ENCODE measurements at places on chromosomes 7 and 10.
A peak's percentile ranks its signal among the peaks of the same experiment; 100 is the strongest.

GRCh38 chr10:1451941-1452340 is 285.4 kb downstream of the ADARB2 start:
- DNase-seq: no peak

- DNase-seq: no peak
Measured at GRCh38 chr7:1457059-1457948, 2.0 kb downstream of the MICALL2 start.

DNA sequence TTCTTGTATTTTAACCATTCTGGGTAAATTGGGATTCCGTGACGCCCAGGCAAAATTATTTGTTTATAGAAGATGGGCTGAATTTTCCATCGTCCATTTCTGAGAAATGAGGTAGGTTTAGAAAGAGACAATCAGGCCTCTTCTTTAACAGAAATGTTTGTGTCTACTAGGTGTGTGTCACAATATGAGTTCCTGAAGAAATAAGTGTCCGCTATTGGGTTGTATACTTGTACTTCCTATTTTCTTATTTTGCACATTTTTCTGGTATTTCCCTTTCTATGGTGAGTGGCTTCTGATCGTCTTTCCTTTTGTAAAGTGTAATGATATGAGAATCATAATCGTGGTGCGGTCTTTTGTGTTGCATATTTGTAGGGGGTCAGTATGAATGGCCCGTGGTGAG is 83.9 kb downstream of the TCF7L2 start:
- DNase-seq: no peak

- DNase-seq: no peak
Measured at GRCh38 chr10:108362961-108363360, 1198.5 kb upstream of the SORCS1 start.

DNA sequence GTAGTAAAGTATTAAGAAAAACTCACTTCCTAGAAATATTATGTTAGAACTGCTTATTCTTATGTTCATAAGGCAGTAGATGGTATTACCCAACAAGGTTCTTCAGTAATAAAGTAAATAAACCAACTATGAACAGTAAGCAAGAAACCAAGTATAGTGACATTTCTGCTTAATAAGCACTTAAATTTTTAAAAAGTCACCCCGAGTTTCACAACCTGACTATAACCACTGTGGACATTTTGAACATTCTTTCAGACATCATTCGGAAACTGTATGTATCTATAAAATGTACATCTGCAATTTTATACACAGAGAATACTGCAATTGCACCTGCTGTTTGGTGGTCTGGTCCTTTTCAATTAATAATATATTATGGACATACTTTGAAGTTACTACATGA is 1073.6 kb downstream of the XPNPEP1 start:
- DNase-seq: no peak

DNA sequence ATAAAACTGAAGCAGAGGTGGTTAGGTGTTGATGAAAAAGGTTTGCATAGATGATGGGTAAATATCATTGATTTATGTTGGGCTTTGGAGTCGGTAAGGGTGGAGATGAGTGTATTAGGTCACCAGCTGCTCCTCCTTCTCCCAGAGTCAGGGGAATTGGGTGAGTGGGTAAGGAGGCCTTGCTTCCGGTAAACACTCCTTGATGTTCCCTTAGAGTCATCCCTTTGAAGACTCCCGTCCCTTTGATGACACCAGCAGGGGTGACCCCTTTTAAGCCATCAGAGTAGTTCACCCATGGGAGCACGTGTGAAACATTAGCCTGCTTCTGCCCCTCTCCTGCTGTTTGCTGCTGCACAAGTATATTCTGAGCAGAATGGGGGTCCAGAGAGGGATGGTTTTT is 92.2 kb upstream of the DKK1 start:
- peak; percentile 36 for DNase-seq

- no peak for DNase-seq
Measured at GRCh38 chr10:50490241-50490640, 133.5 kb downstream of the SGMS1 start.

- DNase-seq: no peak
Measured at GRCh38 chr7:41567031-41567730, 135.7 kb downstream of the INHBA start.

DNA sequence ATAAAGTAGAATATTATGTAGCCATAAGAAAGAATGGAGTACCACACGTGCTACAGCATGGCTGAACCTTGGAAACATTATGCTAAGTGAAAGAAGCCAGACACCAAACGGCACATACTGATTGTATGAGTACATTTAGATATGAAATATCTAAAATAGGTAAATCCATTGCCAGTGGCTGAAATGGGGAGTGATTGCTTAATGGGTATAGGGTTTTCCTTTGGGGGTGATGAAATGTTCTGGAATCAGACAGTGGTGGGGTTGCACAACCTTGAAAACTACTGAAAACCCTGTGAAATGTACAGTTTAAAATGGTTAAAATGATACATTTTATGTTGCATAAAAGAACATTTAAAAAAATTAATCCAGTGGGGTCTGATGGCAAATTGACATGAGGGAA is 667.9 kb downstream of the AUTS2 start:
- no peak for DNase-seq

- DNase-seq: no peak
Measured at GRCh38 chr7:137885678-137886077, 38.9 kb upstream of the DGKI start.

- no peak for DNase-seq
Measured at GRCh38 chr7:89988074-89988473, 166.2 kb upstream of the STEAP1 start.

- no peak for DNase-seq
Measured at GRCh38 chr10:33556103-33556502, 221.6 kb upstream of the NRP1 start.

DNA sequence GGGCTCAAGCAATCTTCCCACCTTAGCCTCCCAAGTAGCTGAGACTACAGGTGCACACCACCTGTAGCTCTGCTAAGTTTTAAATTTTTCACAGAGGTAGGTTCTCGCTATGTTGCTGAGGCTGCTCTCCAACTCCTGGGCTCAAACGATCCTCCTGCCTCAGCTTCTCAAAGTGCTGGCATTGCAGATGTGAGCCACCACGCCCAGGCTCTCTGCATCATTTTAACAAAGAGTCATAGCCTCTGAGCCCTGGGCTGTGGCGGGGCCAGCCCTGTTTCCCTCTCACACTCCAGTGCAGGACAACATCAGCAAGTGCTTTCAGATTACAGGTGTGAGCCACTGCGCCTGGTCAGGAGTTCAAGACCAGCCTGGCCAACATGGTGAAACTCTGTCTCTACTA is 102.5 kb downstream of the COL26A1 start:
- DNase-seq: no peak

- no peak for DNase-seq
Measured at GRCh38 chr10:60467202-60467546, 77.5 kb upstream of the ANK3 start.

DNA sequence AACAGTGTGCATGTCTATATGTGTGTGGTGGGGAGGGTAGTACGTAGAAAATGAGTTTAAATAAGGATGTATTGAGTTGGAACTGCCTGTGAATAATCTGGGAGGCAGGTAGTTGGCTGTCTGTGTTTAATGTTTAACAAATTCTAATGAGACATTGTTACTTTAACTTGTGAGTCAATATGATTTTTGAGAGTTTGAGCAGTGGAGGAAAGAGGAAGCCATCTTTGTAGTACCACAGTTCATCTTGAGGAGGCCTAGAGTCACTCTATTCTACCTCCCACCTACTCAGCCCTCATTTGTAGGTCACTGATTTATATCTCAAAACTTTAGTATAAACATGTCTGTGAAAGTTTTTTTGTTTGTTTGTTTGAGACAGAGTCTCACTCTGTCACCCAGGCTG is 129.9 kb upstream of the ITGB1 start:
- no peak for DNase-seq

GRCh38 chr7:26510231-26510957 is 218.7 kb downstream of the SNX10 start:
- no peak for DNase-seq

GRCh38 chr7:1967512-1968396 is 265.0 kb downstream of the MAD1L1 start:
- DNase-seq: no peak

DNA sequence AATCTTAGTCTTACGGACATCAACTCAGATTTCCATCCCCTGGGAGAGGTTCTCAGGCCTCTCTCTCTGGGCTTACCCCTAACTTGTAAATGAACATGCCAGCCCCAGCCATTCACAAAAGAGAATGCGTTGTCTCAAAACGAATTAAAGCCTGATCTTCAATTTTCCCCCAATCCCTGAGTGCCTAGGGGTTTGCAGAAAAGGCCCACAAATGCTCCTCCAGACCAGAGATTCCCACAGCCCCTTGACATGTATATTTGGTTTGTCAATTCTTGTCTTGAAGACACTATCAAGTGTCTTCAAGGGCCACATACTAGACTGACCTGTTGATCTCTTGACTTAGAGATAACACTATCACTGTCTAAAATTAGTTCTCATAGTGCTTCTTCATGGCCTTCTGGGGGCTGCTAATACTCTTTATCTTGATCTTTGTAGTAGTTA is 11.9 kb upstream of the HOXA13 start:
- no peak for DNase-seq

DNA sequence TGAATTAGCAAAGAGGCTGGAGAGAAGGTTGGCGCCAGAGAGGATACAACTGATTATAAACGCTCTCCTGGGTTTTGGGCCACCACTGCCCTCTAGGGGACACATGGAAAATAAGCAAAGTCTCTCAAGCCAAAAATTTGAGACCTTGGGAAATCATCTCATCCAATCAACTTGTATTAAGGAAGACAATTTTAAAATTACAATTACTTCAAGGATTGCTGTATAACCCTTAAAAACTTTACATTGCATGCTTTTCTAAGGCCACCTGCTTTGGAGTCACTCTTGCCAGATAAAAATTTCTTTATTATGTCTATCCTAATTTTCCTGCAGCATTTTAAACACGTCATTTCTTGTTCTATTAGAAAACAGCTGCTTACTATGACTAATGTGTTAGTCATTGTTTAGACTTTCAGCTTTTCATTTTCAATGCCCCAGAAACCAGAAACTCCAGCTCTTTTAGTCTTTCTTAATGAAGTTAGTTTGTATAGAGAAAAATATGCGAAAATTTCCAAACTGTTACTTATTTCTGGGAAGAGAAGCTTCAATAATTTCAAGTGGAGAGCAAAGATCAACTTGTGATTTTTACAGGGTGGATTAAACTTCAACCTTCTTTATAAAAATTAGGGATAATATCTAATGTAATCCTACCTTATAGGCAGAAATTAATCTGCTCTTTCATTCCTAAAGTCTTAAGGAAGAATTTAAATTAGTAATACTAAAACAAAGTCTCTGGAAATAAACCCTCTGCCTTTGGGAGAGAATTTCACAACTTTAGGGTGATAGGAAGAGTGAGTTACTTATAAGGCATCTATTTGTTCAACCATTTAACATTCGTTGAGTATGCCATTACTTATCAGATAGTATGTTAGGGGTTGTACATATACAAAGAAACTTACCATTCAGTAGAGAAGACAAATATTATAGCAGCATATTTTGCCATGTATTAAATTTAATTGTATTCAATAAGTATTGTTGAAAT is 20.6 kb upstream of the RHOBTB1 start:
- peak; percentile 75 for DNase-seq

DNA sequence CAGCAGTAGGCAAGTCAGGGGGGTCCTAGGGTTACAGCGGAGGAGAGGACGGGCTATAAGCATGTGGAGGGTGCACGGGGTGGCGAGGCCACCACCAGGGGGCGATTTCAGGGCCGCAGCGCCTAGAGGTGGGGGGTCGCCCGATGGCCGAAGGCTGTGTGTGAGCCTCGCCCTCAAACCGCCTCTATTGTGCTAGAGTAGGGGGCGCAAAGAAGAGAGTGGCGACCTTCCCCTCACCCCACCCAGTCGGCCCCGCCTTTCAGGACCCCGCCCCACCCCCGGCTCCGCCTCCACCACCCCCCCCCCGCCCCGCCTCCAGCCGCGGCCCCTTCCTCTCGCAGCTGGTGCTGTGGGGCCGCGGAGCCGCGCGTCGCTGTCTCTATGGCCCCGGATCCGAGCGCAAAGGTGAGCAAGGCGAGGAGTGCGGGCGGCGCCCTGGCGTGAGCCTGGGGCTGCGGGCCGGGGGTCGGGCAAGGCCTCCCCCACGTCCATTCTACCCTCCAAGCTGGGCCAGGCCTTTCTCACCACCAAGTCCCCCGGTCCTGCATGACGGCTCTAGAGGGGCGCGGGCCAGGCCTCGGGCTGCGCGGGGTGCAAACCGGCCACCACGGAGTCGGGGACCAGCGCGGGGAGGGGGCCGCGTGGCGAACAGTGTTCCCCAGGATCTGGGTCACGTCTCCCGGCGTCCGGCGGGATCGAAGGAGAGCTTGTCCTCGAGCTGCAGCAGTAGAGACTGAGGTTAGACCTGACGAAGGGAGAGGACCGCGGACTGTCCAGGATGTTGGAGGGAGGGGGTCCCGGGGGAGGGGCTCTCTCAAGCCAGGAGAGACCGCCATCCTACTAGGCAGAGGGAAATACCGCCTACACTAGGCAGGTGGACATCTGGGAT is at the start of gene SEMA4G:
Gene SEMA4G, plus strand, starts transcription at position 318 of the 889 bp plus-strand sequence. CDS start 3,409 bp downstream, outside the sequence.
- DNase-seq: peak; percentile 73

DNA sequence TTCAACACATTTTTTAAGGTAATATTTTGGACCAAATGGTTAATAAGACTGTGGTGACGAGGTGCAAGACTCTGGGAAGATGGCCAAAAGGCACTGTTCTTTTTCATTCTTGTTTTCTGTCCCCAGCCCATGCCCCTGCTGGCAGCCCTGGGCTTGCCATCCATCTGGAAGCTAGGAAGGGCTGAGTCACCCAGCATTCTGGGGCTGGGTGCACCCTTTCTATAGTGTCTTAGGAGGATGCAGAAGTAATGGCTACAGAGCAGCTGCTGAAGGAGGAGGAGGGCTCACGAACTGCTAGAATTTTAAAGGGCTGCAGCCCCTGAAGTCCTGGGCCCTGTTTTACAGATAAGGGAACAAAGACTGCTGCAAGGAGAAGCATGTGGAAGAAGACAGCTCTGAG is 42.8 kb upstream of the ZNF32 start:
- DNase-seq: no peak

- DNase-seq: peak; percentile 3
Measured at GRCh38 chr10:73398024-73398423, 15.8 kb downstream of the ANXA7 start.

GRCh38 chr7:151451156-151451555 is 11.2 kb upstream of the CRYGN start:
- DNase-seq: no peak

- DNase-seq: peak; percentile 89
Measured at GRCh38 chr7:122970740-122971725, 24.5 kb downstream of the TAS2R16 start.

DNA sequence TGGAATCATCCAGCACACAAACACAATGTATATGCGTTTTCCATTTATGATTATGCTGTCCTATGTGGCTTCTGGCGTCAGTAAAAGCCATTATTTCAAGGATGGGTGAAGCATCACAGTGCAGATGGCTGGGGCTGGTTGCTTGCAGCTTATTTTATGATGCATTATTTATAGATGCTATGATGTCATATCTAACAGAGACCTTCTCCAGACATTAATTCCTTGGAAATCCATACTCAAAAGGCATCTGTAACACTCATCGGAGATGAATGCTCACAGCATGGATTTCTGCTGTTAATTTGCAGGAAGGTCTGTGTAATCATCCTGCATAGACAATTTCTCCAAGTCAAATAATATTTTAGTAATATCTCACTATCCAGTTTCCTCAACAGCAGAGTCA is 7.2 kb downstream of the RGS10 start:
- DNase-seq: no peak

GRCh38 chr7:16939161-16939560 is 57.4 kb upstream of the AGR3 start:
- peak; percentile 23 for DNase-seq

GRCh38 chr10:70007116-70007820 is 45.4 kb upstream of the MACROH2A2 start:
- peak; percentile 27 for DNase-seq

All from NCI-H69 (cell line).